ENCODE measurements at places on chromosomes 1 and 21. TPM values are rescaled to one million over a fixed set of nuclear protein-coding genes. Genes with fewer than 3 reads are reported as not detected.
A peak's percentile ranks its signal among the peaks of the same experiment; 100 is the strongest.

GRCh38 chr1:197307551-197307950 lies 39.5 kb downstream of the CRB1 start:
- H3K27ac ChIP-seq: no peak overlapping the region
- H3K36me3 ChIP-seq: no peaks in the 10 kb centered on the region
- no peak for DNase-seq
- H3K4me1 ChIP-seq: no peaks in the 10 kb centered on the region

DNA sequence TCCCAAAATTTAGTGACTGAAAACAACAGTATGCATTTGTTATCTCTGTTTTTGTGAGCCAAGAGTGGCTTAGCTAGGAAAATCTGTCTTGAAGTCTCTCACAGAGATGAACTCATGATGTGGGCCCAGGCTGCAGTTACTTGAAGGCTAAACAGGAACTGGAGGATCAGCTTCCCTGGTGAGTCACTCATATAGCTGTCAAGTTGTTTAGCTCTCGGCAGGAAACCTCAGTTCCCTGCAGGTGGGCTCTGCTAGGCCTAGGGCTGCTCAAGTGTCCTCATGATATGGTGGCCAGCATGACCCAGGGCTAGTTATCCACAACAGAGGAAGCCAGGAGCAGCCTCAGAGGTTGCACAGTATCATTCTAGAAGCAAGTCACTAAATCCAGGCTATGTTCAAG lies 30.2 kb upstream of the DDX59 start:
- H3K36me3 ChIP-seq: no peaks in the 10 kb centered on the region
- no peaks in the 10 kb centered on the region for H3K4me1 ChIP-seq
- H3K27me3 ChIP-seq: no peaks in the 10 kb centered on the region
- H3K4me3 ChIP-seq: no peak overlapping the region
- no peak for DNase-seq

DNA sequence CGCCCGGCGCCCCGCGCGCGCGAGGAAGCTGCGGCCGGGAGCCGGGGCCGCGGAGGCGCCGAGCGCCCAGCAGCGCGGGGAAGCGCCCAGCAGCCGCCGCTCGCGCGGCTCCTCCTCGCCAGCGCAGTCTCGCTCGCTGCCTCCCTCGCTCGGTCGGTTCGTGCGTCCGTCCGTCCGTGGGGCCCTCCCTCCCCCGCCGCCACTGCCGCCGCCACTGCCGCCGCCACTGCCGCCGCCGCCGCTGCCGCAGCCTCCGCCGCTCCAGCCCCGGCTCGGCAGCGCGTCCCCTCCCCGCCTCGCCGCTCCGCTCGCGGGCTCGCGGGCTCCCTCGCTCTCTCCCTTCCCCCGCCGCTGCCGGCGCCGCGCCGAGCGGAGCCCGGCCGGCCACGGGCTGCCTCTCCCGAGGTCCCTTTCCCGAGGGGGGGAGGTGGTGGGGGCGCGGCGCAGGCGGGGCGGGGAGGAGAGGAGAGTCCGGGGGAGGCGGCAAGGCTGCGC lies at the start of gene KCND3:
TSS of gene KCND3 (minus strand) at position 138 of the 495 bp plus-strand sequence.
- peak; percentile 47 for DNase-seq
- no peaks in the 10 kb centered on the region for H3K27me3 ChIP-seq
- H3K27ac ChIP-seq: peak within 1 kb of the TSS; percentile 50
- H3K36me3 ChIP-seq: no peaks in the 10 kb centered on the region
- peak within 1 kb of the TSS; percentile 47 for H3K4me3 ChIP-seq
- H3K4me1 ChIP-seq: no peaks in the 10 kb centered on the region

The CFAP74 gene
- 0.64 TPM for total RNA-seq

DNA sequence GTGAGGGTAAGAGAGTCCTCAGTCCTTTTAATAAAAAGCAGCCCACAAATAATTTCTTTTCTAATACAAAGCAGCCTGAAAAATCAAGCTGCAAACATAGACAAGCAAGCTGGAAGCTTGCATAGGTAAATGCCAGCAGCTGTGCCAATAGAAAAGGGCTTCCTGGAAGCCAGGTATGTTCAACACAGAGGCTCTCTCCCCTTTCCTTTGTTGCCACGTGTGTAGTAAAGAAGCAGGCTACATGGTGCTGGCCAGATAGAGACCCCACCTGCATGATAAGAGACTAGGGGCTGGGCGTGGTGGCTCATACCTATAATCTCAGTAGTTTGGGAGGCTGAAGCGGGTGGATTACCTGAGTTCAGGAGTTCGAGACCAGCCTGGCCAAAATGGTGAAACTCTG lies 50.1 kb upstream of the ERRFI1 start:
- H3K36me3 ChIP-seq: no peaks in the 10 kb centered on the region
- no peak for DNase-seq
- peaks cover 6% of the 10 kb centered on the region for H3K4me1 ChIP-seq

- no peak overlapping the region for H3K4me3 ChIP-seq
- H3K4me1 ChIP-seq: no peaks in the 10 kb centered on the region
- peak; percentile 68 for DNase-seq
- no peaks in the 10 kb centered on the region for H3K27me3 ChIP-seq
Measured at GRCh38 chr1:1291548-1292441, 11.6 kb downstream of the SCNN1D start.

GRCh38 chr1:232900818-232901217 lies 49.6 kb upstream of the NTPCR start:
- no peak overlapping the region for H3K27ac ChIP-seq
- DNase-seq: no peak
- H3K4me3 ChIP-seq: no peak overlapping the region
